ENCODE measurements at places on chromosomes 12 and 14. TPM values are rescaled to one million over a fixed set of nuclear protein-coding genes. Genes with fewer than 3 reads are reported as not detected.

The RERG gene
- not detected for total RNA-seq

The TMEM117 gene
- total RNA-seq, result 4.8 TPM

The KRT78 gene
- not detected for total RNA-seq

The CATSPERB gene
- total RNA-seq, result not detected

- DNase-seq, result no peak
These were observed 3.4 kb downstream of the PLEKHG3 start for GRCh38 chr14:64707661-64708060.

DNA sequence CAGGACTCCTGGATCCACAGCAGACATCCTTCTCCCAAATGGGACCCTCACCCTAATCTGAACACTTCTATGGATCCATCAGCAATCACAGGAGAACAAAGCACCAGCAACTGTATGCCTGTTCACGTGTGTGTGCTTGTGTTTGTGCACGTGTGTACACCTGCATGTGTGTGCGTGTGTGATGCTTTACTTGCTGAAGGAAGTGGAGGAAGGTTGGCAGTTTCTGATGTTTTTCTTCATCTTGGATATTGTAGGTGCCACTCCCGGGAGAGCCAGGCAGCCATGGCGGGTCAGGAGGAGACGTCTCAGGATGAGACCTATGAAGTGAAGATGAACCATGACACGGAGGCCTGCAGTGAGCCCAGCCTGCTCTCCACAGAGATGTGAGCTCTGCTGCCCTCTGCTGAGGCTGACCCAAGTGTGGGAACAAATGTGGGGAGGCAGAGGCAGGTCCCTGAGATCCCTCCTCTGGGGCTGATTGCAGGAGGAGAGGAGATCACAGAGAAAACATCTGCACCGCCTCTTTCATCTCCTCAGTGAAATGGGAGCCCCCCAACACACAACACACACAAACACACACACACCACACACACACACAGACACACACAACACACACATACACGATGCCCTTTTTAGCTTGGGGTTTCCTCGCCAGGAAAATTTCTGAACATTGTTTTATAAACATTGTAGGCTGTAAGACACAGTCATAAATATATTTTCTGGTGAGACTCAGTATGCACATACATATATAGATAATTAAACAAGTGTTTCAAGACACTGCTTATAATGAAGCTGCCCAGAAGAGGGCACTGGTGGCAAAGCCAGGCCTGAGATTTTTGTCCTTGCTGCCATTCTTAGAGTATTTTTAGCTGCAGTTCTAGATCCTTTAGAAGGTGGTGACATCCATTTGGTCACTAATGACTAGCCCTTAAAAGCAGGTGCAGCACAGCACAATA is 112.2 kb upstream of the FKBP4 start:
- no peak for DNase-seq

GRCh38 chr12:109771746-109772621 is 58.4 kb downstream of the FAM222A start:
- peak; percentile 6 for DNase-seq

GRCh38 chr12:89461190-89461589 is 63.4 kb downstream of the GALNT4 start:
- DNase-seq, result no peak

DNA sequence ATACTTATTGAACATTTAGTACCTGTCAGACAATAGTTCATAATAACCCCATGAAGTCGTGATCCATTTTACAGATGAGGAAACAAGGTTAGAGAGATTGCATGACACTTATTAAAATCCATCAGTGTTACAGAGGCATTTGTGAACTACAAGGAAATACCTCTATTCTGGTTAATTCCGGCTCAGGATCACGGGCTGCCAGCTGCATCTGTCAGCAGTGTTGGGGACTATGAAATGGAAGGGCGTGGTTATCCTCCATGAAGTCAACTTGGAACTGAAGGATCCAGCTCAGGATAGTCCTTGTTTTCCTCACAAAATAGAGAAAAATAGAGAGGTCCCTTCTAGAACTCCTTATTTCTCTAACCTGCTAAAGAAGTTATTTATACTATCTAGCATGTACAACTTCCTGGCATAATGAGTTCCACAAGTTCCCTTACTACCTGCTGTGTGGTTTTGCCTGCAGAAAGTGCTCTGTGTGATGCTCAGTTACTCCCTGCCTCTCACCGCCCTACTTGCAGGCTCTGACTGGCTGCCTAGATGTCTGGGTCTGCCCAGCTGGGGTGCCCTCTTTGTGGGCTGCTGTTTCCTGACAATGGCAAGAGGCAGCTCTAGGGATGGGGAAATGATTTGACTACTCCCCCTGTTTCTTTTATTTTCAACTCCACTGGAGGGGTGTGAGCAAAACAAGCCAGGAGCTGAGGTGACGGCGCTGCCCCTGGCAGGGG is 36.8 kb downstream of the PLXNC1 start:
- no peak for DNase-seq

DNA sequence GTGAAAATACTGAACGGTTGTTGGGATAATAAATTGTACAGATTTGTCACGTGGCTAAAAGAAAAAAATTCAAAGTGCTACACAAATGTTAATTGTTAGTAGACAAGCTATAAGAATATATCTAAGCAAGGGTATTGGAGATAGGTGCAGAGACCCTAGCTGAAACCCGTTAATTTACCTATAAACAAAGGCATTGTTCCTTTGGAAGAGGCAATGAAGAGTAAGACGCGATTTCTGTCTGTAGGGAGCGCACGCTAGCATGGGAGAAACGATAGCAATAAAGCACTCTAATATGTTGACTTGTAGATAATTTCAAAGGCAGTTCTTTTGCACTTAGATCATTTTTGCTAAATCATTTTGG is 565 bp downstream of the CCDC77 start:
- DNase-seq, result no peak

- no peak for DNase-seq
These were observed 150.2 kb downstream of the SRGAP1 start for GRCh38 chr12:63994704-63995103.
